Eye (tissue), 1 donor: ENCODE measurements at places on chromosomes 2 and 18.

- DNase-seq = no peak
These were observed 64.2 kb downstream of the PTPN2 start for GRCh38 chr18:12819841-12820240.

- DNase-seq = peak; percentile 67
These were observed 7.4 kb downstream of the UGT1A6 start for GRCh38 chr2:233700028-233700635.

DNA sequence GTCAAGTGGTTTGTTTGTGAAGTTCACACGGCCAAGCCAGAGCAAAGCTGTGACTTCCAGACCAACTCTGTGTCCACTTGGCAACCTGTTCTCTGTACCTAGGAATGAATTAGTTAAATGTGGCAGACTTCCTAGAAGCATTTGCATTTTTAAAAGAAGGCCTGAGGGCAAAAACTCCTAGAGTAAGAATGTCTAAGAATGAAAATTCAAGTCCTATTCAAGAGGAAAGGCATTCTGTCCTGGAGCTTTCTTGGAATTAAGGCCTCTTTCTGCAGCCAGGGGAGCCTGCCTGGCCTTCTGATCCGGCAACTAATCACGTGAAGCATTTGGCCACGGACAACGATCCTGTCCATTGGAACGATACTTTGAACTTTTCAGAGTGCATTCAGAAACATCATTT lies 155.0 kb downstream of the SETBP1 start:
- no peak for DNase-seq

- DNase-seq = no peak
These were observed 126.1 kb downstream of the MTX2 start for GRCh38 chr2:176395273-176395854.

DNA sequence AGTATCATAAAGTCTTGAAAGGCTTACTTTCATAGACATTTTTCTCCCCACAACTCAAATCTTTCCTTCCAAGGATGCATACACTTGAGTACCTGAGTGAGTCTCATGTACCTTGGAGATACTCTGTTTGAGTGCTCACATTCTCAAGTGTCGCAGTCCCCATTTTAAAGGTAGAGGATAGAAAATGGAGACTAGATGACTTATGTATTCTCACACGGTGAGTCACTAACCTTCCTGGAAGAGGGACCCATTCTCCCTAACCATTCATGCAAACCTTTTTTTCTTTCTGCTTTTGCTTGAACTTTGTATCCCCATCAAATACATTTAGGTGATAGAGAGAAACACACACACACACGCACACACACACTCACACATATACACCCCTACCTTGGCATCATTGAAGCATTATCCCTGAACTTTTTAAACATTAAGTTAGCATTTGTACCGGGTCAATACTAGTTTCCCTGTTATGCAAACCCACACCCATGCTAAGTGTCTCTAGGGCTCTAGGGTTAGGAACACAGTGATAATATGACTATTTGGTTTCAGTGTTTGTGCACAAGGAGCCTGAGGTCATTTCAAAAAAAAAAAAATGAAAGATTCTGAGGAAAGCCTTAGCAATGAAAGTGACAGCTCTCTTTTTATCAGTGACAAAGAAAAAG lies 236.2 kb downstream of the IKZF2 start:
- DNase-seq = no peak

DNA sequence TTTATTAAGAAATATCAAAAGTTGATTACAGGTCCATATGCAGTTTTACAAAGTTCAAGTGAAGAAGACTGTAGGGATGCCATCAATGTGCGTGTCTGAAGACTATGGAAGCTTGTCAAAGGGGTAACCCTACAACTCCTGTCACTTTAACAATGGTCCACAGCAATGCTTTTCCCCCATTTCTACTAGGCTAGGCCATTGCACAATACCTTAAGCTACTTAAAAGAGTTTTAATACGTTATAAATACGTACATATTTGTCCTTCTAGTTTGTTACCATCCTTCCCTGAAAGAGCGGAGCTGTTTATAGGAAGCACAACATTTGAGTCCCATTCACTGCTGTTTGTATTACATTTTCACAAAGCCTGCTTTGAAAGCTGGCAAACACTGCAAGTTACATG lies 26.7 kb downstream of the CNRIP1 start:
- DNase-seq = no peak

DNA sequence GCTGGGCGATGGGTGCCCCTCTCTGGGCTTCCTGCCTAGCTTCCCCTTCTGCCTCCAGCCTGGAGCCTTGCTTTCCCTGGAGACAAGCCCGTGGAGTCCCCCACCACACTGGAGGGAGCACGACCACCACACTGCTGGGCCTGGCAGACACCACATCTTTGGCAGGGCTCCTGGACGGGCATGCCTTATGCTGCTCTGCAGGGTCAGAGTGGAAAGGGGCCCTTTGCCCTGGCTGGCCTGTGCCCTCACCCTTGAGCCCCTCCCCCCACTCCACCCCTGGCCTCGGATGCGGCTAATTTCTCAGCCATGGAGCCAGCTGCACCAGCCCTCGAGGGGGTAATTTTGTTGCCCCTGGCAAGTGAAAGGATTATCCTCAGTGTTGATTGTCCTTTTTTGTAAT lies 194.5 kb downstream of the LOXHD1 start:
- DNase-seq = no peak

DNA sequence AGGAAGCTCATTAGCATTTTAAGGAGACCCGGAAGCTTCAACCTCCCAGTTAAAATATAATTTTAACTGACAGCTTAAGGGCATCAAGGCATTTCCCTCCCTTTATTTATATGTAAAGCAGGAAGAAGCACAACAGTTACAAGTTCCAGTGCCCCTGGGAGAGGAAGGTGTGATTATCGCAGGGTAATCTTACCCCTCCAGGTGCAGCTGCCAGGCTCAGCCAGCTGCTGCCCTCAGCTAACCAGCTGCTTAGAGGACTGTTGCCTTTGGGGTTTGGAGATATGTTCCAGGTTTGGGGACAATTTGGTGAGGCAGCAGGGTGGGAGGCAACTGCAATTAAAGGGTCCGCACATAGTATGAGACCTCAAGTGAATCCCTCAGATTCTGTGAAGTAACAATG lies 55.3 kb upstream of the SETBP1 start:
- DNase-seq = no peak
